ENCODE measurements at places on chromosomes 1 and 21.

DNA sequence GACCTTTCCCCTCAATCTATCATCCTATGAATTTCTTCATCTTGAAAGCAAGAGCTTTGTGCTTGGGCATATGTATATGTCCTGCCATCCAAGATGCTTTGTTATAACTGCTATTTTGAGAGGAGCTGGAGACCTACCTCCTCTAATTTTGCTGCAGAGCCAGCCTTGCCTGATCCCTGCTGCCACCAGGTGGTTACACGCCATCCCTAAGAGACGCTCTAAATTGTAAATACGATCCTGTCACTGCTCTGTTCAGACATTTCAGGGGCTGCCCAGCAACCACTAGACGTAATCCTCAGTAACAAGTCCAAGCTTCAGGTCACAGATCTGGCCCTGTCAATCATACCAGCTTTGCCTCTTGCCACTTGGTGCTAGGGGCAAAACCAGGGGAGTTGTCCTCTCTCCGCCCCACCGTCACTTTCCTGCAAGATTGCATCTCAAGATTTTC lies 32.9 kb downstream of the GPA33 start:
- DNase-seq = no peak

DNA sequence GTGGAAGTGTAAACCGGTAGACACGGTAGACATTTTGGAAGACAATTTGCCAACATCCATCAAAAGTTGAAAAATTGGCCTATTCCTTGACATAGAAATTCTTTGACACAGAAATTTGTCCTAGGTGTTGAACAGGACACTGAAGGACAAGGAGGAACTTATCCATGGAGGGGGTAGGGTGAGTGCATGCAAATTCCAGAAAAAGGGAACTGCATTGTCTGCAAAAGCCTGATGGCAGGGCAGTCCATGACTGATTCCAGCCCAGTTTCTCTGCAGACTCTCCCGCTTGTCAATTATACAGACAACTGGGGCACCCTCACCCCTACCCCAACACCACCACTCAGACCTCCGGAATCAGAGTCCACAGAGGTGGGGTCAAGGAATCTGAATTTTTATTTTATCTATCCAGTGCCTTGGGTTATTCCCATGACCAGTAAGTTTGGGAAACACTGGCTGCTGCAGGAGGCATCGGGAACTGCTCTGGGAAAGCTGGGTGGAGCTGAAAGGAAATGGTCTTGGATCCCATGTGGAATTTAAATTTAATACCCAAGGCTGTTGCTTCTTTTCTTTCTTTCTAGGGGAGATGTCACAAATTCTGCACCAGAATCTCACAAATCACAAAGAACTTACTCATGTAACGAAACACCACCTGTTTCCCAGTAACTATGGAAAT lies 103.3 kb upstream of the SLC45A1 start:
- no peak for DNase-seq

DNA sequence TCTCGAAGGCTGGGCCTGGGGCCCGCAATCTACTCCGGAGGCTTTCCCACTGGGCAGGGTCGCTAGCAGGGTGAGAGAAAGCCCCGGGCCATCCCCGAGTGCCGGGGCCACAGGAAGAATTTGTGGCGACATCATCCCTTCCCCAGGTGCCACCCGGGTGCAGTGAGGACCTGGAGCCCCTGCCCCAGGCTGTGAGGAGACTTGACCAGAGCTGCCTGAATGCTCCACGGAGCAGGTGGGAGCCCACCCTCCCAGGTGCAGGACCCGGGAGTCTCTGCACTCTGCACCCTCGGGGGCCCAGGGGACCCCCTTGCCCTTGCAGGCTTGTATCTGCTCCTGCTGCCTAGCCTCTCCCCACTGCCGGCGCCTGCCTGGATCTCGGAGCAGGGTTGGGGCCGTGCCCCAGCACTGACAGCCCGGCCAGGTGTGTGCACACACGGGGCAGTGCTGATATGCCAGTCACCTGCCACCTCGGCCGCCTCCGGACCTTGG lies 67.5 kb upstream of the RGS7 start:
- no peak for DNase-seq

DNA sequence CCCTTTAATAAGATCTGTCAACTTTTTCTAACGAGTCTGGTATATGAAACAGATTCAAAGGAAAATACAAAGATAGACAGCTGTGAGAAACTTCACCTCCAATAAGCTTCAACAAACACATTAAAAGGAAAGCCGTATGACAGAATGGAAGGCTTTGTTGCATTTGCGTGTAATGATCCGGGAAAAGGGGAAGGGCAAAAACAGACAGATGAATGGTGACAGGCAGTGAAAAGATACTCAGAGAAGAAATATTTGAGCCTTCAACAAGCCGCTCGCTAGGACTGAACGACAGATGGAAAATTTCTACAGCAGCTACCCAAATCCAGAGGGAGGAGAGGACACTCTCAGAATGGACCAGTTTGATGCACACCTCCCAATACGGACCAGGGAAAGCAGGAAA lies 14.9 kb downstream of the COPA start:
- no peak for DNase-seq

DNA sequence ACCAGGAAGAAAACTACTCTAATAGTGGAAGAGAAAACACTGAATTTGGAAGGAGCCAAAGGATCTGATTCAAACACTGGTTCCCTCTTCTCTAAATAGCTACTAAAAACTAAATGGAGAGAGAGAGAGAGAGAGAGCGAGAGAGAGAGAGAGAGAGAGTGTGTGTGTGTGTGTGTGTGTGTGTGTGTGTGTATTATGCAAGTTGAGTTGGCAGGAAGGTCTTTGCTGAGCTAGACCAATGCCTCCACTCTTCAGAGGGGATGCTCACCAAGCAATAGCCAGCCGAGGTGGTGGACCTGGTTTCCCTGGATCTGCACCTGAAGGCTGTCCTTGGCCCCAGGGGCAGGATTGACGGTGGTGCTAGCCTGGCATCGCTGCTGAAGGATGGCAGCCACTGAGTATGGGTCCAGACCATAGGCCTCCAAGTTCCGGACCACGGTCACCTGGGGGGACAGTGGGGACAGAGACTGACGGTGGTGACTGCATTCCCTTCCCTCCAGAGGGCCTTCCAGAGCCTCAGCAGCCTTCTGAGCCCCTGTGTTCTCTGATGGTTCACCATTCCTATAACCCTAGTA lies 18.8 kb downstream of the EIF2D start:
- no peak for DNase-seq

GRCh38 chr1:48903291-48903690 lies 126.6 kb upstream of the BEND5 start:
- DNase-seq = no peak

Data from cortex of kidney (tissue), 1 donor.